CD8-positive, alpha-beta memory T cell (primary cell): ENCODE measurements at places on chromosomes 5 and 9.

GRCh38 chr5:117434254-117434653, 859.6 kb upstream of the SEMA6A start:
- H3K27me3 ChIP-seq, result no peaks in the 10 kb centered on the region
- H3K27ac ChIP-seq, result no peak overlapping the region
- no peaks in the 10 kb centered on the region for H3K4me1 ChIP-seq
- H3K36me3 ChIP-seq, result no peaks in the 10 kb centered on the region
- H3K4me3 ChIP-seq, result no peak overlapping the region

DNA sequence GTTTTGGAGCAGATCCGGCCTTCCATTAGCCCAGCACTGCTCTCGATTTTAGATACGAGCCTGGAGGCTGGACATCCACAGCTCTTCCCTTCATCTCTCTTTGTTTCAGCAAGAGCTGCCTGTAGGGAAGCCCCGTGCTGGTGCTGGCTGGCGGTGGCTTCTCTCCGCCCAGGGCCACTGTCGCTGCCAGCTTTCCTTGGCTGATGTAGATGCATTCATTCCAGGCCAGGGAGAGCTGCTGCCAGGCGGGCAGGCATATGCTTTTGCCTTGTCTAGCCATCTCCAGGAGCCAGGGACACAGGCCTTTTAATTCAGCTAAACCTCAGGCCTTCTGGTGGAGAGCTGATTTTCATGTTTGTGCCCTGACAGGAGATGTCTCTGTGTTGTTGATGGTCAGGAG, 409.3 kb upstream of the CLINT1 start:
- no peaks in the 10 kb centered on the region for H3K36me3 ChIP-seq
- no peak overlapping the region for H3K4me3 ChIP-seq
- H3K27ac ChIP-seq, result no peak overlapping the region
- no peaks in the 10 kb centered on the region for H3K27me3 ChIP-seq
- H3K4me1 ChIP-seq, result no peaks in the 10 kb centered on the region
- DNase-seq, result no peak

DNA sequence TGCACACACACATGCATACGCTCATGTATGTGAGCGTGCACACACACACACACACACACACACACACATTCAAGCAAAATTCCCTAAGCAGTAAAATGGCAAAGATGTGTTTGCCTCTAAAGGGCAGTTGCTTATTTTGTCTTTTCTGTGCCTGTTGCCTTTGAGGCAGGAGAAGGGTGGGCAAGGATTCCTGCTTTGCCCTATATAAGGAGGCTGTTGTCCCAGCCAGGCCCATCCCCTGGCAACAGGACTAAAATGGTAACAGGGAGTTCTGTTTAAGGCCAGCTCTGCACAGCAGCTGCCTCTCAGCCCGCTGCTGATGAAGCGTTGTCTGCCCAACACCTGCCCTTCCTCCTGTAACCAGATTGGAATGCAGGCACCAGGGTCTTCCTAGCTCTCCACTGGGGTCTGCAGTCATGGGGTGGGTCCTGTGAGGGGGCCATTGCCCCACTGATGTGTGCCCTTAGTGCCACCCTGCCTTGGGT, 64.4 kb downstream of the PPARGC1B start:
- no peaks in the 10 kb centered on the region for H3K36me3 ChIP-seq
- H3K4me1 ChIP-seq, result no peaks in the 10 kb centered on the region
- H3K4me3 ChIP-seq, result no peak overlapping the region
- no peaks in the 10 kb centered on the region for H3K27me3 ChIP-seq
- DNase-seq, result no peak
- no peak overlapping the region for H3K27ac ChIP-seq

DNA sequence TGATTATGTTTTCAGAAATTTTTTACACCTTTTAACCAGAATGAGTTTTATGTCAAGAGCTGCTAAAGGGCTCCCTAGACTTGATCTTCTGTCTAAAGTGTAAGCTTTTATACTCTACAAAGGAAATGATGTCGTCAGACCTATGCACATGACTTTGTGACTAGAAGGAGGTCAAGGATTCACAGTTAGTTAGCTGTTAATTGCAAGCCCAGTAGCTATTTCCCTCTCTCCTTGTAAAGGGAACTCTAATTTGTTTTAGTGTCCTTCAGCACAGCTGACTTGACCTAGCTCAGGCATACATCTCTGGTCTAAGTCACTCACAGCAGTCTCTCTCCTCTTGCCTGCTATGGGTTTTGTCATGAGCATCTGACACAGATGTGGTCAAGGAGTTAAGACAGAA, 173.5 kb upstream of the NREP start:
- no peak for DNase-seq
- no peak overlapping the region for H3K4me3 ChIP-seq
- H3K27me3 ChIP-seq, result no peaks in the 10 kb centered on the region
- no peaks in the 10 kb centered on the region for H3K4me1 ChIP-seq
- no peaks in the 10 kb centered on the region for H3K36me3 ChIP-seq

DNA sequence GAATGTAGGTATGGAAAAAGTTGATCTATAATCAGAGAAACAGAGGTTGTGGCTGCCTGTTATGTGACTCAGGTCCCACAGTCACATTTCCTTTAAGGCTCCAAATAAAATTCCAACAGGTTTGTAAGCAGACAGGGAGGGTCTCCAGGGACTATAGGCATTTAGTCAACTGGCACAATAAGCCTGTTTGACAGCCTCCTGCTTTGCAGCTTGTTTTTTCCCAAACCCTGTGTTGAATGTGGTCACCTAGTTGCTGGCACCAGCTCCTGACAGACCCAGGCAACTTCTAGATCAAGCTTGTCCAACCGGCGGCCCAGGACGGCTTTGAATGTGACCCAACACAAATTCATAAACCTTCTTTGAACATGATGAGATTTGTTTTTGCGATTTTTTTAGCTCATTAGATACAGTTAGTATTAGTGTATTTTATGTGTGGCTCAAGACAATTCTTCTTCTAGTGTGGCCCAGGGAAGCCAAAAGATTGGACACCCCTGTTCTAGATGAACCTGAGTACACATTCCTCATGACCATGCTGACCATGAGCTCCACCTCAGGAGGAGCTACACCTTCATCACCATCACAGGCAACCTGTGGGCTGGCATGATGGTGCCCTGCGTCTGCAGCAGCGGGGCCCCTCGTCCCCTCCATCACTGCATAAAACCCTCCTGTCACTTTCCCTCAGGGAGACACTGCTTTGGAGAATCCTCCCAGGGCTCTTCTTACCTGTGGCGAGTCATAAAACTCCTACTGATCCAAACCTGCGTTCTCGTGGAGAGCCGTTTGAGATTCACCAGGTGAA, 15.7 kb upstream of the GRHPR start:
- H3K36me3 ChIP-seq, result no peaks in the 10 kb centered on the region
- peaks cover 8% of the 10 kb centered on the region for H3K4me1 ChIP-seq
- no peaks in the 10 kb centered on the region for H3K27me3 ChIP-seq
- no peak overlapping the region for H3K4me3 ChIP-seq
- DNase-seq, result no peak

DNA sequence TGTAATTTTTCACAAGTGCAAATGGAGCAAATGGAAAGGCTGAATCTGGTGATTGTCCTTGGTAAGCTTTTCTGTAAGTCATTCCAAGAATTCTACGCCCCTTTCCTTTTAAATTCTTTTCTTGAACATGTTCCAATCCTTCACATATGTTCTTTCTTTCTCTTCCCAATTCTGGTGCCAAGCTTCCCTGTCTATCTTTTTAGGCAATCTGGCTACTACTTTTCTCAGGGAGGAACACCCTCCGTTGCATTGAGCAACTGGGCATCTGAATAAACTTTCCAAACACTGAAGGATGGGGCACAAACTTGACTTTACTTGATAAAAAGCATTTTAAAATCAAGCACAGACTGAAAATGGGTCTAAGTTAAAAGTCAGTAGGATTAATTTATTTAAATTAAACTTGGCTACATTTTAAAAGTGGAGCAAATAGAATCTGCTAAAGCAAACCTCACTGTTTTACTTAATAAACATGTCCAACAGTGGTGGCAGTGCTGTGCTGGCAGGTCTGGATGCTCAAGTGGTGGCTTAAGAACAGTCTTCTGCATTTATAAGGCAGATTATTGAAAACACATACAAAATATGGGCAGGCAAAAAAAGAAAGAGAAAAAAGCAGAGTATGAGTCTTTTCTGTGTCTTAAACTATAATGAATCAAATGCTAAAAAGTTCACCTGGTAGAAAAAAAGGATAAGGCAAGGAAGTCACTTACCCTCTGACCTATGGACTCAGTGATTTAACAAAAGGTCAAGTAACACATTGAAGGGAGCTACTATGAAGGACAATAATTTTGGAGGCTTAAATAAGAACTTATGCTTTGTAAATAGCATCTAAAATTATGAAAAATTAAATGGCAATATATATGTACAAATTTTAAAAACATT, 5.4 kb downstream of the ELL2 start:
- H3K27me3 ChIP-seq, result no peaks in the 10 kb centered on the region
- H3K4me1 ChIP-seq, result peaks cover 8% of the 10 kb centered on the region
- no peaks in the 10 kb centered on the region for H3K36me3 ChIP-seq
- H3K4me3 ChIP-seq, result no peak overlapping the region
- DNase-seq, result no peak

DNA sequence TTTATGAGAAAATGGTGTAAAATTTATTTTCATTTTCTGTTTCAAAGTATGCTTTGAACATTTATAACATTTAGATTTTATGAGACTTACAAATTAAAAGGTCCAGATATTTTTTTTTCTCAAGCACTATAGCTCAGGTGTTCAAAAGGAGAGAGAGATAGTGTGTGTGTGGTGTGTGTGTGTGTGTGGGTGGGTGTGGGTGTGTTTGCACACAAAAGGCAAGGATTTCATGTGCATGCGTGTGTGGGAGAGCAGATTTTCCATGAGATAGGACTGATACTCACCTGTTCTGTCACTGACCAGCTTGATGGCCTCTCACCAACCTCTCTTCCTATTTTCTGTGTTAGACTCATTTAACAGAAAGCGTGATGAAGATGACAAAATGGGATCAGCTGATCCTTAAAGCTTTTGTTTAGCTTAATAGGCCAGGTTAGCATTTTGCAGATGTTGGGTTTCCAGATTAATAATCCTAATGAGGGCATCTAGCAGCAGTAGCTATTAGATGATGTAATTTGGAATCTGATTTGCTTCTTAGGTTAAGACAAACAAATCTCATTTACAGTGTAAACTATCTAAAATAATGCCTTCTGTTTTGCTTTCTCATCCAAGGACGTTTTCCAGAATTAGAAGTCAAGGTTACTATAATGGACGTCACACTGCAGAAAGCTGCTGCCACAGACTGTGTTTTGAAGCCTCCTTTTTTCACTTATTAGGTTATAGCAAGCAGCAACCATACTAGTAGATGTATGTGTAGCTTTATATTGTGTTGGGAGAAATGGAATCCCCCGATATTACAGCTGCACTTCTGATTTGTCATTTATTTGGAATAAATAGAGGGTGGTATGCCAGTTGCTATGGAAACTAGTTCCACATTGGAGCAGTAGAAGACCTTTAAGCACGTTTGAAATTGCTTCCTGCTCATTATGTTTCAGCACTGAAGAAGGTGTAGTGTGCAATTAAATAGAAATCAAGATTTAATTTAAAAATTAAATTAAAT, 355.6 kb downstream of the TAF11L14 start:
- no peaks in the 10 kb centered on the region for H3K27me3 ChIP-seq
- H3K36me3 ChIP-seq, result no peaks in the 10 kb centered on the region
- H3K4me3 ChIP-seq, result no peak overlapping the region
- H3K4me1 ChIP-seq, result no peaks in the 10 kb centered on the region
- no peak for DNase-seq

DNA sequence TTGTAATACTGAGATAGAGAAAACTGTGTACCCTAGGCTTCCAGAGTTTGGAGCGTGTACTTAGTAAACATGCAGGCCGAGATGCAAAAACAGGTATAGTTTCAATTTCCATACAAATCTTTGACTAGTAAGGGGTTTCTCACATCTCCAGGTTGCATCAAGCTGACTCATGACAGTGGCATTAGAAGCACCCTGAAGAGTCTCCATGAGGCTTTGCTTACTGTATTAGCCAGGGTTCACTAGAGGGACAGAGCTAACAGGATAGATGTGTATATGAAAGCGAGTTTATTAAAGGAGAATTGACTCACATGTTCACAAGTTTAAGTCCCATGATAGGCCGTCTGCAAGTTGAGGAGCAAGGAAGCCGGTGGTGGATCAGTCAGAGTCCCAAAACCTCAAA, 275.3 kb upstream of the CDH6 start:
- no peaks in the 10 kb centered on the region for H3K36me3 ChIP-seq
- H3K27ac ChIP-seq, result no peak overlapping the region
- no peak overlapping the region for H3K4me3 ChIP-seq
- DNase-seq, result no peak

- peaks cover under 1% of the 10 kb centered on the region for H3K27me3 ChIP-seq
- no peak for DNase-seq
Measured at GRCh38 chr9:121485623-121486022, 14.0 kb downstream of the GGTA1 start.

- H3K4me1 ChIP-seq, result no peaks in the 10 kb centered on the region
- no peaks in the 10 kb centered on the region for H3K27me3 ChIP-seq
- no peak overlapping the region for H3K27ac ChIP-seq
- no peak overlapping the region for H3K4me3 ChIP-seq
Measured at GRCh38 chr5:143614831-143615230, 197.1 kb upstream of the HMHB1 start.

GRCh38 chr5:164051745-164052144, 546.3 kb downstream of the MAT2B start:
- H3K36me3 ChIP-seq, result no peaks in the 10 kb centered on the region
- DNase-seq, result no peak
- no peaks in the 10 kb centered on the region for H3K4me1 ChIP-seq
- no peak overlapping the region for H3K4me3 ChIP-seq
- no peaks in the 10 kb centered on the region for H3K27me3 ChIP-seq

GRCh38 chr5:159095151-159095721, 4.5 kb downstream of the EBF1 start:
- H3K4me1 ChIP-seq, result peaks cover 21% of the 10 kb centered on the region
- peaks cover 38% of the 10 kb centered on the region for H3K27me3 ChIP-seq
- no peak for DNase-seq
- no peaks in the 10 kb centered on the region for H3K36me3 ChIP-seq
- no peak overlapping the region for H3K27ac ChIP-seq
- H3K4me3 ChIP-seq, result no peak overlapping the region

GRCh38 chr5:168674893-168675482, 95.8 kb upstream of the PANK3 start:
- DNase-seq, result no peak
- no peaks in the 10 kb centered on the region for H3K4me1 ChIP-seq
- H3K36me3 ChIP-seq, result no peaks in the 10 kb centered on the region
- no peaks in the 10 kb centered on the region for H3K27me3 ChIP-seq
- H3K27ac ChIP-seq, result no peak overlapping the region

GRCh38 chr9:118510711-118511110, 806.5 kb downstream of the TLR4 start:
- no peak for DNase-seq
- H3K4me3 ChIP-seq, result no peak overlapping the region
- no peaks in the 10 kb centered on the region for H3K4me1 ChIP-seq
- no peak overlapping the region for H3K27ac ChIP-seq
- H3K36me3 ChIP-seq, result no peaks in the 10 kb centered on the region

- no peak overlapping the region for H3K4me3 ChIP-seq
- H3K36me3 ChIP-seq, result peaks cover 36% of the 10 kb centered on the region
- H3K27me3 ChIP-seq, result no peaks in the 10 kb centered on the region
- H3K4me1 ChIP-seq, result no peaks in the 10 kb centered on the region
- H3K27ac ChIP-seq, result no peak overlapping the region
- DNase-seq, result no peak
Measured at GRCh38 chr5:6598351-6598900, 34.4 kb downstream of the NSUN2 start.
